ENCODE measurements at places on chromosomes 12 and 14. TPM values are rescaled to one million over a fixed set of nuclear protein-coding genes. Genes with fewer than 3 reads are reported as not detected.

- peak; percentile 86 for DNase-seq
Measured at GRCh38 chr12:3770891-3771290, 18.0 kb upstream of the CRACR2A start.

GRCh38 chr12:53733807-53734200, 6.6 kb upstream of the CALCOCO1 start:
- DNase-seq, result no peak

DNA sequence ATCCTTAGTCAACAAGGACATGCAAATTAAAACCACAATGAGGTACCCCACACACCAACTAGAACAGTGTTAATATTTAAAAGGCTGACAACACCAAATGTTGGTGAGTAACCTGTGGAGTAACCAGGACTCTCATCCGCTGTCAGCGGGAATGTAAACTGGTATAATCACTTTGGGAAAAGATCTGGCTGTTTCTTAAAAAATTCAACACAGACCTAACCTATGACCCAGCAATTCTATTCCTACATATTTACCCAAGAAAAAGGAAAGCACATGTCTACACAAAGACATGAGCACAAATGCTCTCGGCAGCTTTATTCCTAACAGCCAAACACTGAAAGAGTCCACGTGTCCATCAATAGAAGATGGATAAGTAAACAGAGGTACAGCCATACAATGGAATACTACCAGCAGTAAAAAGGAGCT, 26.6 kb downstream of the NRDE2 start:
- DNase-seq, result no peak

- no peak for DNase-seq
Measured at GRCh38 chr14:26527095-26527494, 70.7 kb downstream of the NOVA1 start.

DNA sequence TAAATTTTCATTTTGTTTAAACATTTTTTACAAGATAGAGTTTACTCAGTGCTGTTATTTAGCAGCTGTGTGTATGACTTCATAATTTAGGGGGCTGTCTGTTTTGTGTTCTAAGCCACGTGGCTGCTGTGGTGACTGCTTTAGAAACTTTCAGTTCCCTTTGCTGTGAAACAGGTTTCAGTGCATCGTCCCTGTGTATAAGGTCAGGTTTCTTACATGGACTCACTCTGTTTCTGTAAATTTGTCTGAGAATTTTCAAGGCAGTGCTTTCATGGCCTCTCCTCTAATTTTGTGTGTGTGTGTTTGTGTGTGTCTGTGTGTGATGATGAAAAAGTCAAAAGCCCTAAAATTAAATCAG, 32.4 kb downstream of the BICD1 start:
- peak; percentile 47 for DNase-seq

The KRT72 gene
- total RNA-seq, result not detected
